NCI-H2171 (cell line): ENCODE measurements at places on chromosomes 2 and 18.
A peak's percentile ranks its signal among the peaks of the same experiment; 100 is the strongest.

DNA sequence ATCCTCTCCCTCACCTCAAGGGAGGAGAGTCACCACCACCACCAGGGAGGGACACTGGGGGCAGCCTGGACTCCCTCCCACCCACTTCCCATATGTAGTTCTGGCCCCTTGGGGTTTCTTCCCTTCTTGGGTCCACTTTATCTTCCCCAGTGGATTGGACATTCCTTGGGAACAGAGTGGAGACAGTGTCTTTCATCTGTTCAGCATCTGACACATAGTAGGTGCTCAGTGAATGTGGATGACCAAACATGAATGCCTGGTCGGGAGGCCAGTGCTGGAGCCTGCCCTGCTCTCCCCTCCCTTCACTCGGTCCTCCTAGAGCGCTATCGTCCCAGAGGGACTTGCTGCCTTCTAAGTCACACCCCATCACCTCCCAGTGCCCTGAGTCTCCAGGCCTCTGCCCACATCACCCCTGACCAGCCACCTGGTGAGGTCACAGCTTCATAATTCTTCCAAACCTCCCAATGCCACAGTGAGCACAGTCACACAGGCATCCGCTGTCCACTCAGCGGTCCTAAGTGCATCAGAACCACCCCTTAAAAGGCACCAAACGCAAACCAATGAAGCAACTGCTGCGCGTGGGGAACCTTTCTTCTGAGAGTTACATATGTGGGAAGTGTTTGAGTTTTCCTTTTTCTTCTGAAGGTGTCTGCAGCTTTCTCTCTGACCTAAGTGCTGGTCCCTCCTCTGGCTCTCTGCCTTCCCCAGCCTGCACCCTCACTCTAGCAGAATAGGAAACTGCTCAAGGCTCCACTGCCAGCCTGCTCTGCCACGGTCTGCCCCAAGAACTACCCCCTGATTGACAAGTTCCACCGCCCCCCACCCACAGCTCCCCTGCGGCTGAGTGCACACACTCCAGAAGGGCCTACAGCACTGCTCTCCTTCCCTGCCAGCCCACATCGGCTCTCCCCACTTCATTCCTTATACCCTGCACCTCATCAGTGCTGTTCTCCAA lies 7.2 kb upstream of the SFXN5 start:
- no peak for DNase-seq

GRCh38 chr2:85394261-85394681 lies 15.9 kb downstream of the CAPG start:
- DNase-seq, result peak; percentile 66

- no peak for DNase-seq
Measured at GRCh38 chr2:47528874-47529273, 125.9 kb downstream of the MSH2 start.

DNA sequence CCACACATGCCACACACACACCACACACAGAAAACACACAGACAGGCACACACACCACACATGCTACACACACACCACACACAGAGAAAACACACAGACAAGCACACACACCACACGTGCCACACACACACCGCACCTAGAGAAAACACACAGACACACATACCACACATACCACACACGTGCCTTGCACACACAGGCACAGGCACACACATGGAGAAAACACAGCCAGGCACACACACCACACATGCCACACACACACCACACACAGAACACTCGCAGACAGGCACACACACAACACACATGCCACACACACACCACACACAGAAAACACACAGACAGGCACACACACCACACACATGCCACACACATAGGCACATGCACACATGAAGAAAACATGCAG lies 242.1 kb upstream of the MYT1L start:
- DNase-seq, result no peak

GRCh38 chr2:150107816-150108215 lies 379.7 kb downstream of the RND3 start:
- no peak for DNase-seq

- DNase-seq, result no peak
Measured at GRCh38 chr2:234487356-234487755, 9.5 kb downstream of the ARL4C start.

- no peak for DNase-seq
Measured at GRCh38 chr2:19899985-19900930, 1.5 kb downstream of the TTC32 start.

GRCh38 chr2:179745635-179746256 lies 115.7 kb downstream of the ZNF385B start:
- no peak for DNase-seq

DNA sequence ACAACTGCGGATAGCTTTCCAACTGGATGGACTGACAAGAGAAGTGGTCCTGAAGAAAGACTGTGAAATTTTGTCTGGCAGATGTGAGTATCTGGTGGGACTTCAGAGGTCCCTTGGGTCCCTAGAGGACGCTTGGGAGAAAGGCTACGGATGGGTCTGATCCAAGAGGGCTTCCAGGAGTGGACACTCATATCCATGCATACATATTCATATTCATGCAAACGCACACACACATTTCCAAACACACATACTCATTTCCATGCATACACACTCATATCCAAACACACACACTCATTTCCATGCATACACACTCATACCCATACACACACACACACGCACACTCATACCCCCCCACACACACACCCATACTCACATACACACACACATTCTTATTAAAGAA lies 200.2 kb upstream of the DDX18 start:
- no peak for DNase-seq

DNA sequence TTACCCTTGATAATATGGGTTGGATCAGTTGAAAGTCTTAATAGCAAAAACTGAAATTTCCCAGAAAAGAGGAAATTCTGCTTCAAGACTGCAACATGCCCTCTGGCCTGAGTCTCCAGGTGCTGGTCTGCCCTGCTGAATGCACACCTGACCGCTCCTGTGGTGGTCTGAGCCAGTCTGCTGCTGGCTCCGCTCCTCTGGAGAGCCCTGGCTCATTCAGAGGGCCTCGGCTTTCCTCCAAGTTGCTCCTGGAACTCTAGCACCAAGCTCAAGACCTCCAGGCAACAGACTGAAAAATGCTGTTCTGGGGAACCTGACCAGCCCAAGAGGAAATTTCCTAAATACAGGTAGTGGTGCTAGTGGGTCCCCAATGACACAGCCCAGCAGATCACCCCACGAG lies 64.8 kb downstream of the DIPK1C start:
- no peak for DNase-seq

DNA sequence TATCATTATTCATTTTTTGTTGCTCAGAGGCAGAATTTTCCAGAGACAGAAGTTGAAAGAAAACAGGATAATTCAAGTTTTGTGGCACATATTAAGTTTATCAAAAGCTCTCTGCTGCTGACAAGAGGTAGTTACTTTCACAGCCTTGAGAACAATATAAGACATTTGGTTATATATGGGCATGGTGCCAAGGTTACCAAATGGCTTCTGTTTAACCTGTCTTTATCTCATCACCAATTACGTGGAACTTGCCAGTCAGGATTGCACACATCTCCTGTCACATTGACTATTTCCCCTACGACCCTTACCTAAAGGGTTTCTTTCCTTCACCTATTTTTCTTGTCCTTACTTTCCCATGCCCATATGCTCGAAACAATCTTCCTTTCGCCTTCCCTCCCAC lies 35.9 kb downstream of the KLF7 start:
- peak; percentile 74 for DNase-seq

DNA sequence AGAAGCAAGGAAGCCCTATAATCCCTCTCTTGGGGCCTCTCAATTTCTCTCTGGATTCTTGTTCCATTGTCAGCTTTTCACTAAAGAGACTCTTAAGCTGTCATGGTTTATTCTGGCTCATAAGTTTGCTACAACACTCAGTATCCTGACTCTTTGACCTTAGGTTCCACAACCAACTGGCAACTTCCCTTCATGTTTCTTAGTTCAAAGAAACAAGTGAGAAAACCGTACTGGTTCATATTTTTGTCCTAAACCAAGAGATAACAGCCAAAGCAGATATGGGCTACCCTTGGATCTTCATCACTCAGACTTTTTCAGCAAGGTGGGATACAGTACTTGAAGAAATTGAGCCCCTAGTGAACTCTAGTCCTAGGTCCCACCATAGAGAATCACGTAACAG lies 109.9 kb upstream of the CRIM1 start:
- no peak for DNase-seq

- DNase-seq, result no peak
Measured at GRCh38 chr2:189702071-189702470, 27.6 kb downstream of the ANKAR start.

DNA sequence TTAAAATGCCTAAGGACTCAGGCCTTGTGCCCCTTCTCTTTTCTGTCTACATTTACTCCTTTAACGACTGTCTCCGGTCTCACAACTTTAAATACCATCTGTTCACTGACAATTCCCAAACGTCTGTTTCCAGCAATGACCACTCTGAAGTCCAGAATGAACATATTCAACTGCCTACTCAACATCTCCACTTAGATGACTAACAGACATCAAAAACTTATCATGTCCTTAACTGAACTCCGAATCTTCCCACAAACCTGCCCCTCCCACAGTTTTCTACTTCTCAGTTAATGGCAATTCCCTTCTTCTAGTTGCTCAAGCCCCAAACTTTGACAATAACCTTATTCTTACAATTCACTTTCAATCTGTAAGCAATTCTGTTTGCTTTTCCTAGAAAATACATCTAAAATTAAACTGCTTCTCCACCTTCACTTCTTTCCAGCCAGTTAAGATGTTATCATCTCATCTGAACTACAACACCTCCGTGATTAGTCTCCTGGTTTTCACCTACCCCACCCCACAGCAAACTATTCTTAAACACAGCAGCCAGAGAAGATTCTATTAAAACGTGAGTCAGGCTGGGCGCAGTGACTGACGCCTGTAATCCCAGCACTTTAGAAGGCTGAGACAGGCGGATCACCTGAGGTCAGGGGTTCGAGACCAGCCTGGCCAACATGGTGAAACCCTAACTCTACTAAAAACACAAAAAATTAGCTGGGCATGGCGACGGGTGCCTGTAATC lies 2.8 kb downstream of the C1D start:
- DNase-seq, result no peak

DNA sequence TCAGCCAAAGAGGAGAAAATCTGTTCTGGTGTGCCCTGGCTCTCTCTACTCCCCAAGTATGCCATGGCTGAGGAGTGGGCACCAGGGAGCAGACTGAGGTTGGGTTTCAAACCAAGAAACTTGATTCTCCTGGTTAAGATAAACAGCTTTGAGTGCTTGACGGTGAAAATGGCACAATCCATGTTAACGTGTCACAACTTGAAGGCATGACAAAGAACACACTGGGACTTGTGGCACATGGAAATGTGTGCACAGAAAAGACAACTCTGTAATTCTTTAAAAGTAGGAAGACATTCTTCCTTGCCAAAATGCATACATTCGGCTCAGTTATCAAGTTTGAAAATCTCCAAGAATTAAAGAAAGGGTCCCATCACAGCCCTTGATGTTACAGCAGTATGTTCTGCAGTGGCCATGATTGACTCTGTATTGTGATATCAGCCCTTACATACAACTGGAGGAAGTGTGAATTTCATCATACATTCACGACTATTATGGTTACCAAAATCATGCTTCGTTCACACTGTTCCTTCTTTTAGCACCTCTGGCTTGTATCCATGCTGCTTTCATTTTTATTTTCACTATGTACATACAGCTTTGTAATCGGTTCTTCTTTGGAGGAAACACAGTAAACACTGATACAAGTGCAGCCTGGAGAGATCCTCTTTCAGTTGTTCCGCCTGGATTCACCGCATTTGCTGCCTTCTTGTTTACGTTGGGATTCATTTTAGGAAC lies 15.6 kb upstream of the ACTG2 start:
- peak; percentile 9 for DNase-seq

- DNase-seq, result no peak
Measured at GRCh38 chr2:39736640-39737039, 42.4 kb downstream of the THUMPD2 start.

DNA sequence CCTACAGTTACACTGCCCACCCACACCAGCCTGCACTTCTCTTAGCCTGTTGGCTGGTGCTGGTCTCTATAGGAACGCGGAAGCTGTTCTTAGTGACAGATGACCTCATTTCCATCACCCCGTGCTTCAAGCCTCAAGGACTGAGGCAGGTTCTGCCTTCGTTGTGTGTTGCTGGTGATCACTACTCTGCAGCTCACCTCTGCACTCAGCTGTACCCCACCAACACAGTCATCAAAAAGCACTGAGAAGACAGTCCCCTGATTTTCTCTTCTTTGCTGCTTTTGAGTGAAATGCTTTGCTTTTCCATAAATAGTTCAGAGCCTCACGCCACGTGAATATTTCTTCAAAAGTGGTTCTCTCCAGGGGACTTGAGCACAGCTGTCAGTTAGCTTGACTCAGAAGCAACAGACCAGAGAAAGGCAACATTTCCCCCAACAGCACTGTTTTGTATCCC lies 225.7 kb upstream of the CCDC150 start:
- DNase-seq, result peak; percentile 49

DNA sequence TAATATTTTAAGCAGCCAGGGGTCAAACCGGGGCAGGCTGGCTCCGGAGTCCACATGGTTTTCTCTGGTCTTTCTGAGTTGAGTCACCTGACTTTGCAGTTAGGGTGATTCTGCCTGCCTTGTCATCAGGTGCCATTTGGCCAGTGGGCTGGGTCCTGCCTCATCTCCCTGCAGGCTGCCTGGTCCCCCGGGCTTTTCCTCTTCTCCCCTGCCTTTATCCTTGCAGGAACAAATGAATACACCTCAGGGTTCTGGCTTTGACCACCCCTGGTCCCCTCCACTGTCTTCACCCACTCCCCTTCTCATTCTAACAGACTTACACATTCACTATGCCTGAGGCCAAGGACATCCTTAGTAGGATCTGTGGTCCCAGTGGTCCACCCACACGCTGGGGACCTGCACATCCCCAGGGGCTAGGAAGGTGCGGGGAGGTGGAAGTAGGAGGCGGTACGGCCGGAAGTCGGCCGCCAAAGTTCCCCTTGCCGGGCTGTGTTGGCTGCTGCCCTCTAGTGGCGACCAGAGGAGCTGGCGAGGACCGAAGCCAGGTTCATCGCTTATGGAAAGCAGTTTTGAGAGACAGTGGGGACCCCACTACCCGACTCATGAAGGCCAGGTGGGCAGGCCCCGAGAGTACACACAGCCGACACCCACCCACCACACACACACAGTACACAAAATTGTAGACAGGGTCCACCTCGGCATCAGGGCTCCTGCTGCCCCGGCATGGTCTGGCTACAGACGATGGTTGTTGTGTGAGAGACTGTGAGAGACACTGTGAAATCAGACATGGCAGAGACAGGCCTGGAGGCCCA lies 6.3 kb upstream of the TEX261 start:
- DNase-seq, result peak; percentile 60

DNA sequence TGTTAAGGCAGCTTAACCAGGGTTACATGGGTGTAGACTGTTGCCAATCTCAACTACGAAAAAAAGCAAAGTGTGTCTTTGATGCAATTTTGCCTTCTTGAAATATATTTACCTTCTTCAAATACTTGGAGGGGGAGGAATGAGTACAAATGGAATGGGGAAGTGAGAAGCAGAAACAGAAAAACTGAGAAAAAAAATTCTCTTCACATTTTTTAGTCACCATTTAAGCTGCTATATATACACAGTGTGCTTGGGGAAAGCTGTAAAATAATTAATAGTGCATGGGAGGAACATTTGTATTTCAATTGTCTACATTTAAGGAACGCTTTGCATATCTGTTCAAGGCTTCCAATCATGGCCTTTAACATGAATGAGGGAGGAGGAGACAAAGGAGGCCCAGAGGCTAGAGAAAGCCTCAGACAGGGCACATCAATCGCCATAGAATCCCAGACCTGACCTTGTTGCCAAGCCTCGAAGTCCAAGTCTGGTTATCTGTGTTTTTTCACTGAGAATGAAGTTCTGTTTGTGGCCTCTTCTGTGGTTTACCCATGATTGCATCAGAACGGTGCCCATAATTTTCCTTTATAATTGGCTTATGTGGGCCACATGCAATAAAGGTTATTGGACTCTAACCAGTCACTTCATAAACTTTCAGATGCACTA lies 158.6 kb downstream of the PIK3C3 start:
- DNase-seq, result no peak
